ENCODE measurements at places on chromosomes 12 and 14.

- DNase-seq, result no peak
Observed at GRCh38 chr14:95445161-95445560, 71.3 kb downstream of the SYNE3 start.

DNA sequence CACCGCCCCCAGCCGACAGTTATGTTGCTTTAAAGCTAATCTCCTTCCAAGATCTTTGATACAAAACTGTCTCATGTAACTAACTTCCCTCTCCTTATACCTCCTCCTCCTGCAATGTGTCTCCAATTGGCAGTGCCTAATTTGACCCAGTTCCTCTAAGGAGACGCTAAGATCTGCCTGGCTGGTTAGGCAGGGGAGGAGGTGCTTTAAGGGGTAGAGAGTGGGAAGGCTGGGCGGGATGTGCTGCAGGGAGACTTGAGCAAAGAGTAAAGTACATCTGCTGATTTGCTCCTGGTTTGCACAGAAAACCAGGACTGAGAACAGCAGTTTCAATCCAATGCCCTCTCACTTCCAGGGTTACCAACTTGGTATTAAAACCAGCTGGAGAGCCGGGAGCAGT lies 7.4 kb upstream of the IKZF4 start:
- DNase-seq, result no peak

DNA sequence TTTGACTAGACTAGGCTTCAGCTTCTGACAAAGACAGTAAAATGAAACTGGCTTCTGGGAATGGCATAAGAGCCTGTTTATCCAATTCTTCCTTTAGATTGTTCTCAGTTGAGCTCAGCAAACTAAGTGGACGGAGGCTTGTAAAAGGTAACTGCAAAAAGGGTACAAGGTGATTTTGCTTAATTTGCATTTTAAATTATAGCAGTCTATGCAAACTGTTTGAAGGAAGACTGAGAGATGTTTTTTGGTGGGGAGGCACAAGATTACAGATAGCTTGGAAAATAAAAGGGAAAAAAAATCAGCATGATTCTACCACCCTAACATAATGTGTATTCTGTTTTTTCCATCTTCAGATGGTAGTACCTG lies 5.0 kb downstream of the SUSD6 start:
- DNase-seq, result no peak

GRCh38 chr14:74555476-74556050 lies 56.5 kb downstream of the LTBP2 start:
- no peak for DNase-seq

DNA sequence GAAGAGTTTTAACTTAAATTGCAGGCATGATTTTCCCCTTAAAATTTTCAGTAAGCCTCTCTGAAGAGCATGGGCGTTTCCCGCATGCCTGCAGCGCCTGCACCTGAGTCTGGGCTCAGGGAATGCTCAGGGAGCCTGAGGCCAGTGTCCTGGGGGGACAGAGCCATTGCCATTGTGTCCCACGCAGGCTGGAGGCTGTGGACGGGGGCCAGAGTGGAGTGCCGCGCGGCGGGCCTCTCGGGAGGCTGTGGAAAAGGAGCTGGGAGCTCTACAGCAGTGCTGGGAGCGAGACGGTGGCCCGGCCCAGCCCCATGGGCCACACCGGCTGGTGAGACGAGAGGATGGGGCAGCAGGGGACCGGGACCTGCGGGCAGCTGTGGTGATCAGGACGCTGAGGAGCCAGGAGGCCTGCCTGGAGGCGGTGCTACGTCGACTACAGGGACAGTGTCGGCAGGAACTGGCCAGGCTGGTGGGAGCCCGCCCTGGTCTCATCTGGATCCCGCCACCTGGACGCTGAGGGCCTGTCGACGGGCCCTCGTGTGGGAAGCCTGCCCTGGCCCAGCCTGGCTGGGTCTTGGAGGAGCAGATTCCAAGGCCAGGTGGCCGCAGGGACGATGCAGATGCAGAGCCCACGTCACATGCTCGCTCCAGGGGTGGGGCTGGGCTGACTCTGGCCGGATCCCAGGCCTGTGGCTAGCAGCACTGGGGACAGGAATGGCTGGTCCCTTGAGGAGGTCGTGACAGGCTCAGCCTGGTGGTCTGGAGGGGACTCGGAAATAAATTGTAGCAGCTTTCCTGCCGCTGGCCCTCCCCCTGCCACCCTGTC lies 7.6 kb downstream of the TEDC1 start:
- no peak for DNase-seq
